Spleen (tissue), 13 donors: ENCODE measurements at places on chromosomes 3 and 15. TPM values are rescaled to one million over a fixed set of nuclear protein-coding genes. Genes with fewer than 3 reads are reported as not detected.

GRCh38 chr15:83653639-83654378 lies at the start of gene ADAMTSL3:
Gene ADAMTSL3, plus strand, starts transcription at chr15:83654123. Its CDS starts 1,639 bp downstream, at chr15:83655762.
- no peak for DNase-seq

PGBD4 gene
- total RNA-seq, result 2.7 TPM

DNA sequence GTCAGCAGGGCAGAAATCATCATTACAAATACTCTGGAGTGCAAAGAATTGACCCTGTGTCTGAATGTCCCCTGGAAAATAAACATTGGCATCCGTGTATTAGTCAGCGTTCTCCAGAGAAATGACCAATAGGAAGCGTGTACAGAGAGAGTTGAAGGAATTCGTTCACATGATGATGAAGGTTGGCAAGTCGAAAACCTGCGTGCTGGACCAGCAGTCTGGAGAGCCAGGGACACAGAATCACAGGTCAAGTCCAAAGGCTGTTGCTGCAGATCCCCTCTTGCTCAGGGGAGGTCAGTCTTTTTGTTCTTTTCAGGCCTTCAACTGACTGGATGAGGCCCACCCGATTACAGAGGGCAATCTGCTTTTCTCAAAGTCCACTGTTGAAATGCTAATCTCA lies 16.6 kb downstream of the GP9 start:
- DNase-seq, result no peak

DNA sequence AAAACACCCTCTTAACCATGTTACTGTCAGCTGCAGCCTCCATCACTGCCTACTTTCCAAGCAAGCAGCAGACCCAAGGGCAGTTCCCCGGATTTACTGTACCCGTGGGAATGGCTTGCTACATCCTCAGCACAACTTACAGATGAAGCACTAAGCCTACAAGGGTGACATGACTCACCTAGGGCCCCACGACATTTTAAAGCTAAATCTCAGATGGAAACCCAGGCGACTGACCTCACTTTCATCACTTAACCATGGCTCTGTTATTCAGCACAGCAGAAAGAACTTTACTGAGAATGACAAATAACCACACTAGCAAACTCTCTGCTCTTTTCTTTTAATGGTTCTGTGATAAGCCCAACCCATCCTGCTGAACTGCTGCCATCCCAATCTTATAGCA lies 65.6 kb downstream of the SUMF1 start:
- no peak for DNase-seq

GRCh38 chr15:52037889-52038505 lies 19.0 kb downstream of the MAPK6 start:
- DNase-seq, result no peak

GRCh38 chr15:36643551-36643950 lies 64.1 kb downstream of the CDIN1 start:
- no peak for DNase-seq

LIPH gene
- total RNA-seq, result 1.9 TPM

DNA sequence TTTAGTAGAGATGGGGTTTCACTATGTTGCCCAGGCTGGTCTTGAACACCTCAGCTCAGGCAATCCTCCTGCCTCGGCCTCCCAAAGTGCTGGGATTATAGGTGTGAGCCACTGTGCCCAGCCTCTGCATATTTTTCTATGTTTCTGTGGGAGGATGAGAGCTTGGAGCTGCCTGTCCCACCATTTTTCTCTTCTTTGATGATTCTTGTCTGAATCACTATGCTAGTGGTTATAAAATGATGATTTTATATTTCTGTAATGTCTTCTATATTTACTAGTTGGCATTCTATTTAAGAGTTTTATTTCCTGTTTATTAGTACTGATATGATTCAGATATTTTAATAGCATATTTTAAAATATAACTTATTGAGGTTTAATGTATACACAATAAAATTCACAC lies 69.7 kb downstream of the CHCHD6 start:
- DNase-seq, result no peak

RETNLB gene
- not detected for total RNA-seq

SCAMP2 gene
- total RNA-seq, result 129 TPM

DNA sequence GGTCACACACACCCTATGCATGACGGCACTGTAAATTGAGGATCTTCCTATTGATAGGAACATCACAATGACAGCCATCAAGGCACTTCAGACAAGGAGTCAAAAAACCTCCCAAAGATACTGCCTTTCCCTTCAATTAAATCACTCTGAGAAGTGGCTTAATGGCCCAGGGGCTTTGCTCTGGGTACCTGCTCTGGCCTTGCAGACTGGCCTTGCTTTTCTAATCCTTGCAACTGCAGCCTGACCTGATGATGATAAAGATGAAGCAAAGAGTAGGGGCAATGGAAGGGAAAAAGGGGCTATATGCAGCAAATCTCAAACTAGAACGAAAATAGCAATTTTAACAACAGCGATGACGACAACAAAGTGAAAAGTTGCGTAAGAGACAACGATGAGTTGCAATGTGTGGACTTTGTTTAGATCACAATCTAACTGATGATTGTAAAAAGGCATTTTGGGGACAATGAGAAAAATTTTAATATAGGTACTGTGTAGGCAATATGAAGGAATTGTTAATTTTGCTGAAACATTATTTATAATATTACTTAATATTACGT lies 14.6 kb downstream of the ADAMTS9 start:
- DNase-seq, result no peak

- DNase-seq, result no peak
These were observed 181.0 kb downstream of the ATG7 start for GRCh38 chr3:11452885-11453847.

- DNase-seq, result no peak
These were observed 793 bp downstream of the APOD start for GRCh38 chr3:195582947-195583346.

DNA sequence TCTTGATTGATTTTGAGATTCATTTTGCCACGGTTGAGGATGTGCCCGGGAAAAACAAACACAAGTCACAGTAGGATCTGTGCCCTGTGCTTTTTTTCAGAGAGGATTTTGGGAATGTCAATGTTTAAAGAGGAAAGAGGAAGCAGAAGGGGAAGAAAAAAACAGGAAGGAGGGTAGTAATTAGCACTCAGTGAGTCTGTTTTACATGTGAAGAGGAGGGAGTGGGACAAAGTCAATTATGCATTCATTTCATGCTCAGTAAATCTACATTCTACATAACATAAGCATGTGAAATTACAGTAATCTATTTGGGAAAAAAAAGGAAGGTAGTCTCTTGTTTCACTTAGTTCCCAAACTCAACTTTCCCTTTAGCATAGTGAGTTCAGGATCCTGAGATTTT lies 18.3 kb upstream of the CD200 start:
- no peak for DNase-seq

EIF3J gene
- total RNA-seq, result 48.2 TPM

DNA sequence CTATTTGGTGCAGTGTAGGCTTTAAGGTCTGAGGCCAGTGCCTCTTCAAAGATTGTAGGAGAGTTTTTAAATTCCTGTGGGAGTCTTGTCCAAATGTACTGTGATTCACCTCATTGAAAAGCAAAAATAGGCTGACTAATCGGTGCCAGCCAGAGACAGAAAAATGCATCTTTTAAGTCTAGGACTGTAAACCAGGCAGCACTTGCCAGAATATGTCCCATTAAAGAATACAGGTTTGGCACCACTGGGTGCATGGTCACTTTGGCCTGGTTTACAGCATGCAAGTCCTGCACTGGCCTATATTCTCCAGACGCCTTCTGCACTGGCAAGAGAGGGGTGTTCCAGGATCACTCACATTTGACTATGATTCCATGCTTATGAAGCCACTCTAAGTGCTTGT lies 20.3 kb upstream of the NOX5 start:
- DNase-seq, result no peak

STRIT1 gene
- not detected for total RNA-seq

AMT gene
- total RNA-seq, result 10.3 TPM

DNA sequence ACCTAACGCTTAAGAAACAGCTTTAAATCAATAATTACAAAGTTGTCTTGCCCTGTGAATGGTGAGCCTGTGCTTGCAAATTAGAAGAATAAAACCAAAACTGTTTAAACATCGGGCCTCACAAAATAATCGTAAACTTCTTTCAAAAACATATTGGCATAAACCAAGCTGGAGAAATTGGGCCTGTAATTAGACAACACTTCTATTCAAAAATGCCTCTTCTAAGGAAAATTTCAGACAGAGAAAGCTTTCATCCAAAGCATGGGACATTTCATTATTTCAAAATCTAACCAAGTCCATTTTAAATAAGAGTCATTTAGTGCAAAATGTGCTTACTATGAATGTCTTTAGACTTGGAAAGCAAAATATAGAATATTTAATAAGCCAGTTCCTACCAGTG lies 35.5 kb upstream of the GNB4 start:
- no peak for DNase-seq

TMEM42 gene
- 12.1 TPM for total RNA-seq

DNA sequence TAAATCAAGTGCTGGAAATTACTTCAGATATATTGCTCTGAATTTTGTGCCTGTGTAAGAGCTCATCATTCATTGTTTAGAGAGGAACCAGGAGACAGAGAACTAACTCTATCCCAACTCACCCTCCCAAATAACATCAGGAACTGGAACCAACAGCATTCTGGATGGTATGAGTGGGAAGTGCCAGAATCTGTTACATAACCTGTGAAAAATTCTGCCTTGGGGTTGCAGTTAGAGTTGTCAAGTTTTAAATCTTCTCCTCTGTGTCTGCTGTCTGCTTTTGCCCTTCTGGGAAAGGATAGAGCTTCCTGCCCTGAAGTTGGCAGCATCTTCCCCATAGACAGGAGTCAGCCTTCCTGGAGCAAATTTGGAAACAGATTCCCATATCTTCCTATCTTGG lies 41.2 kb downstream of the TIMP4 start:
- DNase-seq, result no peak

- DNase-seq, result no peak
These were observed 105.7 kb downstream of the EDEM1 start for GRCh38 chr3:5293207-5293606.

- peak; percentile 98 for DNase-seq
These were observed at the start of gene RUVBL1 for GRCh38 chr3:128123538-128124368. Gene RUVBL1, minus strand, starts transcription at chr3:128123812. Its CDS starts 88 bp downstream, at chr3:128123724.

SLC22A14 gene
- total RNA-seq, result not detected

GRCh38 chr3:160370987-160371857 lies 27.8 kb downstream of the IFT80 start:
- no peak for DNase-seq

DNA sequence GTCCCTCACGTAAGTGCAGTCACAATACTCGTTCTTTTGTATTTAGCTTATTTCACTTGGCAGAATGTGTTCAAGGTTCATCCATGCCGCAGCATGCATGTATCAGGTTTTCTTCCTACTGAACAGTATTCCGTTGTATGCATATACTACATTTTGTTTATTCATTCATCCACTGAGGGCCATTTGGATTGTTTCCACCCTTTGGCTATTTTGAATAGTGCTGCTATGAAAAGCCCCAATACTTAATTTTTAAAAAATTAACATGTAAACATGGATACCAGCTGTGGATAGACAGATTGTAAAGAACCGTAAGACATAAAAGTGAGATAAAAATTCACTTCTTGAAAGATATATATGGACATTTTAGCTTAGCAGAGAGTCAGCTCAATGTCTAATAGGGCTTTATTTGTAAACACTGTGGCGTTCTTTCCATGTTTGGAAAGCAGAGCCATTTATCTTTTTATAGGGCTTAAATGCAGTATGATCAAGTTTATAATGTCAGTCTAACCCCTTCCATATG lies 115.9 kb downstream of the VPS8 start:
- DNase-seq, result no peak

IL17RB gene
- total RNA-seq, result 0.17 TPM

DNA sequence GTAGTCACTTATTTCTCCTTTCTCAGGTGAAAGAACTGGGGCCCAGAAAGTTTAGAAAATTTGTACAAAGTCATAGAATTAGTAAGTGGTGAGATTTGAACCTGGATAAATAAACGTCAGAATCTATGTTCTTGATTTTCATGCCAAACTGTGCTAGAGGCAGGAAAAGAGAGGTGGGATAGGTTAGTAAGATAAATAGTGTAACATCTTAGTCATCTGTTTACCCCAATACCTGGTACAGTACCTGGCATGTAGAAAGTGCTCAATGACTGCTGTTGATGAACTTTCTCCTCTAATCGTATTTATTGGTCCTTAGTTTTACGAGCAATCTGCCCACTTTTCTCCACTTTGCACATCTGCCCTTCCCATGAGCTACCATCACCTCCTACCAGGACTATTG lies 124.9 kb downstream of the MITF start:
- no peak for DNase-seq

RHOV gene
- not detected for total RNA-seq

- DNase-seq, result no peak
These were observed 32.1 kb upstream of the EBLN2 start for GRCh38 chr3:73029321-73029796.

DNA sequence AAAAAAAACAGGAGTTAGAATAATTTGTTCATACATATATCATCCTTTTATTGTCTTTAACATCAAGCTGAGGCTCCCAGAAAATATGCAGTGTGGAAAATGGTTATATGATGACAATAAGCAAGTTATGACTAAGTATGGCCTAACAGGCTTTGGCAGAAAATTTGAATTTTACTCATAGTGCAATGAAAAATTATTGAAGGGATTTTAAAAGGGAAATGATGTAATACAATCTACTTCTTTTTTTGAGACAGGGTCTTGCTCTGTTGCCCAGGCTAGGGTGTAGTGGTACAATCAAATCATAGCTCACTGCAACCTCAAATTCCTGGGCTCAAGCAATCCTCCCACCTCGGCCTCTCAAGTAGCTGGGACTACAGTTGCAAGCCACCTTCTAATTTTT lies 78.7 kb downstream of the FAIM start:
- DNase-seq, result no peak

DNA sequence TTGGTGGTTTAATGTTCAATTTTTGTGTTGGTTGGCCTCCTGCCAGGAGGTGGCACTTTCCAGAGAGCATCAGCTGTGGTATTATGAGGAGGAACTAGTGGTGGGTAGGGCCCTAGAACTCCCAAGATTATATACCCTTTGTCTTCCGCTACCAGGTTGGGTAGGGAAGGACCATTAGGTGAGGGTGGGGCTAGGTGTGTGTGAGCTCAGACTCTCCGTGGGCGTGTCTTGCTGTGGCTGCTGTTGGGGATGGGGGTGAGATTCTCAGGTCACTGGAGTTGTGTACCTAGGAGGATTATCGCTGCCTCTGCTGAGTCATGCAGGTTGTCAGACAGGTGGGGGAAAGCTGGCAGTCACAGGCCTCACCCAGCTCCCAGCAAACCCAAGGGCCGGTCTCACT lies 187.1 kb downstream of the DPH6 start:
- DNase-seq, result peak; percentile 14

- DNase-seq, result peak; percentile 78
These were observed 636 bp upstream of the EIF1B start for GRCh38 chr3:40308725-40309417.

CCDC54 gene
- total RNA-seq, result not detected

DNA sequence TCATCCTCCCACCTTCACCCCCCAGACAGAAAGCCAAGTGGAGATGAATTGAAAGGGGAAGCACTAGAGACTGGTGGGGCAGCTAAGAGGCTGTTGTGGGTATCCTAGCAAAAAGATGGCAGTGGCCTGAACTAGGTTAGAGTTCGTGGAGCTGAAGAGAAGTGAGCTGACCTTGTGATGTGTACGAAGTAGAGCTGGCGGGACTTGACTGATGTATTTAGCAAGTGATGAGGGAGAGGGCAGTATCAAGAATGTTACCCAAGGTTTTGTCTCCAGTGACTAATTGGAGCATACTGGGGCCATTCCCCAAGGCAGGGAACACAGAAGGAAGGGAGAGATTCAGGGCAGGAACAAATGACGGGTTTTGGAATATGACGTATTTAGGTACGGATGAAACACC lies 50.0 kb upstream of the CP start:
- DNase-seq, result no peak
